ENCODE measurements at places on chromosomes 2 and 18.

GRCh38 chr2:85132397-85132796 is 795 bp upstream of the TCF7L1 start:
- DNase-seq, result no peak

GRCh38 chr2:216685327-216685875 is 9.9 kb downstream of the IGFBP5 start:
- no peak for DNase-seq

DNA sequence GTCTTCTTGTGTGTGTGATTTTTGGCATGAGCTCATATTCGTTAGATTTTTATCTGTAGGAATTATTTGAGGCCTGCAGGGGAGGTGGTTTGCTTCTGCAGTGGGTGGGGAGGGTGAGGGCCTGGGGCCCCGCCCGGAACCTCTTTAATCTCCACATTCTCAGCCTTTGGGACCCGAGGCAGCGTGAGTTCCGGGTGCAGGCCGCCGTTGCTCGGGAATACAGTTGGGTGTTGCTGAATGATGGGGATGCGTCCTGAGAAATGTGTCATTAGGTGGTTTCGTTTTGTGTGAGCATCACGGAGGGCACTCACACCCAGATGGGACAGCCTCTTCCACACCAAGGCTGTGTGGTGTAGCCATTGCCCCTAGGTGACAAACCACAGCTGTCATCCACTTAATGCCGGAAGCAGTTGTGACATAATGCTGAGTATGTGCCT is 13.7 kb upstream of the GAL3ST2 start:
- DNase-seq, result no peak

DNA sequence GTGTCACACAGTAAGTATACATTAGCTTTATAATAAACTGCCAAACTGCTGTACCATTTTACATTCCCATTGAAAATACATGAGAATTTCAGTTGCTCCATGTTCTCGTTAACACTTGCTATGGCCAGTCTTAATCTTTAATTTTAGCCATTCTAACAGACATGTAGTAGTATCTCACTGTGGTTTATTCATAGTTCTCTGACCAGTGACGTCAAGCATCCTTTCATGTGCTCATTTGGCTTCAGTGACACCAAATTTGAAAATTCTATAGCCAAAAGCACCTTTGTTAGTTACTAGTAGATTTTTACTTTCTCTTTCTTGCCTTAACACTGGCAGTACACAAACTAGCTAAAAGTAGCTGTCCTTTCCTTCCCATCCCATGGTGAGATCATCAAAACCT is 43.0 kb downstream of the CYP1B1 start:
- no peak for DNase-seq

- DNase-seq, result no peak
Observed at GRCh38 chr2:133054297-133054696, 384.3 kb upstream of the LYPD1 start.

- DNase-seq, result no peak
Observed at GRCh38 chr2:41729800-41730364, 317.9 kb upstream of the PKDCC start.

DNA sequence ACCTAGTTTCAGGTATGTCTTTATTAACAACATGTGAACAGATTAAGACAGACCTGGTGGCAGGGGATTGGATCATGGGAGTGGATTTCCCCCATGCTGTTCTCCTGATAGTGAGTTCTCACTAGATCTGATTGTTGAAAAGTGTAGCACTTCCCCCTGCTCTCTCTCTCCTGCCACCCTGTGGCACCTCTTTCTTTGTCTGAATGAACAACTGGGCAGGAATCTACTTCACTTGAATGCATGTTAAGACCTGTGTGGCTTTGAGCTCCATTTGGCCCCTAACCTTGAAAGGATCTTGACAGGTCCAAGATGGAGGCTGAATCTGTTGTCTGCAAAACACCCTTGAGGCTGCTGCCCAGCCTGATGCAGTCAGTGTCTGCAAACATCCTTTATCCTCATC is 194.4 kb downstream of the RNF144A start:
- no peak for DNase-seq

DNA sequence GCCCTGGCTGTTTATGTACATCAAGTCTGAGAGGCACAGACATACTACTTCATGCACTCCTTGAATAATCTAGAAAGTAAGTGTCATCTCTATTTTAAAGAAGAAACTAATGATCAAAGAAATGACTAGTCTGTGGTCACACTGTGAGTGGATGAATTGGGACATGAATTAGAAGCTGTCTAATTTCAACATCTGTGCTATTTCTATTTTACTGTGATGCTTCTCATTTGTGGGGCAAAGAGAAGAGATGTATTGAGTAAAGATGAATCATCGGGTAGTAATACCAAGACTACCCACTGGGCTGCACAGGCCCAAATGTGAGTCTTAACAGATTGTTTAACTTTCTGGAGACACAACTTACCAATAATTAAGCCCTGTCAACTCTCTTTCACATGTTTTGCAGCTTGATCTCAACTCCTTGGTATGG is 42.4 kb upstream of the MTIF2 start:
- no peak for DNase-seq

DNA sequence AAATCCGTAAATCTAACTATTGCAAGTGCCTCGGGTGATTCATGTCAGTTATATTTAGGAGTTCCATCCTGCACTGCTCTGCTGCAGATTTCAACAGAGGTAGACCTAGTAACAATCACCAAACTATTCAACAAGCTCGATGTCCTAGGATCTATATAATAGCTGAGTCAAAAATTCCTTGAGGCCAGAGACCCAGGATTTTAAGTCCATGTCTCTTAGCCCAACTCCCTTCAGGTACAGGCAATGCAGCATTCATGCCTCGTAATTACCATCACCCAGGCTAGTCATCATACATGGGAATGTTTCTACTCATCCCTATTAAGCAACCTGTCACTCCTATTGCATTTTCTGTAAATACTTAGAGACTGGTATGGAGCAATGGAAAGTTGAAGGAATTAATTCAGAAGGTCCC is 729 bp downstream of the TM4SF20 start:
- no peak for DNase-seq

- peak; percentile 38 for DNase-seq
Observed at GRCh38 chr18:64330161-64330560, 181.3 kb upstream of the LINC00305 start.

GRCh38 chr2:86636842-86637241 is 13.2 kb upstream of the RNF103 start:
- DNase-seq, result no peak

DNA sequence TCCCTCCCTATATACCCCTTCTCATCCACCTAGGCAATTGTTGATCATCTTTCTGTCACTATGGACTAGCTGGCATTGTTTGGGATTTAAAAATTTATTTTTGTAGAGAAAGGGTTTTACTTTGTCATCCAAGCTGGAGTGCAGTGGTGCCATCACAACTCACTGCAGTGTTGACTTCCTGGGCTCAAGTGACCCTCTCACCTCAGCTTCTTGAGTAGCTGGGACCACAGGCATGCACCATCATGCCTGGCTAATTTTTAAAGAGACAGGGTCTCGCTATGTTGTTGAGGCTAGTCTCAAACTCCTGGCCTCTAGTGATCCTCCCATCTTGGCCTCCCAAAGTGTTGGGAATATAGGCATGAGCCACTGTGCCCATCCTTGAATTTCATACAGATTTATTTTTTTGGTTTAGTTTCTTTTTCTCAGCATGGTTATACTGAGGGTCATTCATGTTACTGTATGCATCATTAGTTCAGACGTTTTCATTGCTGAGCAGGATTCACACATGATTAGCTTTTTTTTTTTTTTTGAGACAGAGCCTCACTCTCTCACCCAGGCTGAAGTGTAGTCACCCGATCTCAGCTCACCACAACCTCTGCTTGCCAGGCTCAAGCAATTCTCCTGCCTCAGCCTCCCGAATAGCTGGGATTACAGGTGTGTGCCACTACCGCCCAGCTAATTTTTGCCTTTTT is 8.6 kb upstream of the PCARE start:
- no peak for DNase-seq

DNA sequence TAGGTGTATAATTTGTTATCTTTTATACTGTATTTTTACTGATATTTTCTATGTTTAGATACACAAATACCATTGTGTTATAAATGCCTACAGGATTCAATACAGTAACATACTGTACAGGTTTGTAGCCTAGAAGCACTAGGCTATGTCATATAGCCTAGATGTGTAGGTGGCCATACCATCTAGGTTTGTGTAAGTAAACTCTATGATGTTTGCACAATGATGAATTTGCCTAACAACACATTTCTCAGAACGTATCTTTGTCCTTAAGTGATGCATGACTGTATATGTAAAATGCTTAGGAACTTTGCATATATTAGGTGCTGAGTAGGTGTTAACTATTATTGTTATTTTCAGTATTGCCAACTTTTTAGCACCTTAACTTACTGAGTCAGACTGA is 17.3 kb downstream of the UNC80 start:
- DNase-seq, result no peak

DNA sequence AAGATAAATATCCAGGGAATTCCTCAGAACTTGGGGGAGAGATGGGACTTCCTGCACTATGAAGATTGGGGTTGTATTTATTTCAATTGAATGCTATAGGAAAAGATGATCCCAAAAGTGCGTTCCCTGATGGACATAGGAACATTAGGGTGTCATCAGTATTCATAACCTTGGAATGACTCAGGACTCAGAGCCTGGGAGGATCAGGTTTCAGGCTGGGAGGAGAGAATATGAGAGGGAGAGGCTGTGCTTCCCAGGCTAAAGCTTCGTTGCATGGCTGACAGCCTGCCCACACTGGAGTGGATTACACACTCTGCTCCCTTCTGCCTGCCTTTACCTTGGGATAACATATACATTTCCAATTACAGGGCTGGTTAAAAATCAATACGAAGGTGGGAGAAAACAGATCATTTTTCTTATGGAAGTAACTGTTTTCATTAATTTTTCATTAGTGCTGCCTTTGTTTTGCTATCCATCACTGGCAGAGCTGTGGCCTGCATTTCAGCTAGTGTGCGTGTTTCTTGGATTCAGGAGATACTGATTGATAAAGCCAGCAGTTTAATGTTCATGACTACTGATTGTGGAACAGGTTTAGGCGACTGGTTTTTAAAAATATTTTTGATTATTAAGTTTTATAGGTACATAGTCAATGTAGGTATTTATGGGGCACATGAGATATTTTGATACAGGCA is 118.7 kb downstream of the KCTD1 start:
- DNase-seq, result no peak

GRCh38 chr18:36387310-36387709 is 89.8 kb downstream of the FHOD3 start:
- DNase-seq, result no peak

- peak; percentile 62 for DNase-seq
Observed at GRCh38 chr2:46487667-46488335, 8.4 kb downstream of the TMEM247 start.

DNA sequence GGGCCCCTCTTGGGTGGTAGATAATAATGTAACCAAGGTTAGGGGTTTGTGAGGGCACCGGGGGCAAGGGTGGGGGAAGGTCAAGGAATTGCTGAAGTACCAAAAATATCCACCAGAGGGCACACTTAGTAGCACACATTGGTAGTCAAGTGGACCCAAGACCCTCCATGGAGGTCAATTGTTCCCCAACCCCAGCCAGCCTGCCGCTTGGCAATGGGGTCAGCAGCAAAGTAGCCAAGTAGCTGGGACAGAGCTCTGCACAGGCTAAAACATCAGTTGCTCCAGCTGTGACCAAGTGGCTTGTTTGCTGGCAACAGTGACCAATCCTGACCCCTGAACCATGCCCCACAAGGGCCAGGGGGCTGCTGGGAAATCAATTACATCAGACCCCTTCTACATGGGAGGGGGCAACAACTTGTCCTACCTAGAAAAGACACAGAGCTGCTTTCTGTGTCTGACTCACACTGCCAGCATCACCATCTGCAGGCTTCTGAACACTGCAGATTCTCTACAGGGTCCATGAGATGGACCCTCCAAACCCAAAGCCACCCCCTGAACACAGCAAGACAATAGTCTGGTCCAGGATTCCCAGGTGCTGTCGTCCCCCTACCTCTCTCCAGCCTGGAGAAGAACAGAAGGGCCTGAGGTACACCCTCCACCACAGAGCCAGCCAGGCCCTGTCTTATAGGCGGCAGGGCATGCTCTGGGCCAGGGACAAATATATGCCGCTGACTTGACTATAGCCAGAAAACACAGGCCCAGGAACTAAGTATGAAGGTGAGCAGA is 76.0 kb downstream of the EMX1 start:
- peak; percentile 73 for DNase-seq

DNA sequence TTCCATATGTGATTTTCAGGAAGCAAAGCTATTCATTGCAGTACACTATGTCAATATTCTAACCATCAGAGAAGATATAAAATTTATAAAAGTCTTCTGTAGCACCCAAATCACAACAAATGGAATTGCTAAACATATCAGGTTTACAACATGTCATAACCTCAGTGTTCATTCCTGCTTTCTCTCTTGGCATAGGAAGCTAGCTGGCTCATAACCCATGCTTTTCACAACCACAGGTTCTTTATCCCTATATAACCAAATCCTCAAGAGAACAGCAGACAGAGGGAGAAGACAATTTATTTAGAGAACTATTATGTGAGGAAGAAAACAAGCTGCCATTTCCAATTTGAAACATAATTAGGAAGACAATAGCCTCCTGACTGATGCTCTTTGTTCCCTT is 997.0 kb upstream of the ACVR2A start:
- no peak for DNase-seq
